ENCODE measurements at places on chromosomes 16 and 17. TPM values are rescaled to one million over a fixed set of nuclear protein-coding genes. Genes with fewer than 3 reads are reported as not detected.

The EEF2KMT gene
- total RNA-seq: 17.9 TPM

The BTBD17 gene
- total RNA-seq: not detected

The MPP3 gene
- total RNA-seq: 9.0 TPM

The OTOP2 gene
- not detected for total RNA-seq

The NPIPA5 gene
- 8.0 TPM for total RNA-seq

The RNU2-1 gene
- total RNA-seq: not detected

The EVPLL gene
- 0.11 TPM for total RNA-seq

The LITAF gene
- total RNA-seq: 91.8 TPM

The C1QL1 gene
- 0.17 TPM for total RNA-seq

The DNAI2 gene
- total RNA-seq: not detected

The DNAAF8 gene
- 0.31 TPM for total RNA-seq

The TP53TG3B gene
- total RNA-seq: not detected

The TUBB3 gene
- 60.8 TPM for total RNA-seq

The MFSD11 gene
- 16.3 TPM for total RNA-seq

The EMP2 gene
- 30.8 TPM for total RNA-seq

The TRPV3 gene
- 7.7 TPM for total RNA-seq

The KCNH6 gene
- not detected for total RNA-seq

The TMEM88 gene
- total RNA-seq: 0.67 TPM

The MFAP4 gene
- not detected for total RNA-seq

The NR1D1 gene
- 5.7 TPM for total RNA-seq

The KRTAP2-1 gene
- not detected for total RNA-seq

The SALL1 gene
- total RNA-seq: not detected

The TMEM238L gene
- not detected for total RNA-seq

The ATP6V0D1 gene
- total RNA-seq: 97.7 TPM

The KRTAP9-8 gene
- not detected for total RNA-seq

The TPSAB1 gene
- total RNA-seq: not detected

The GAST gene
- 0.37 TPM for total RNA-seq

The FGF11 gene
- total RNA-seq: 16.9 TPM

The CACNG3 gene
- total RNA-seq: not detected

The KRTAP3-2 gene
- not detected for total RNA-seq

The SLC16A3 gene
- 44.3 TPM for total RNA-seq

The SARM1 gene
- total RNA-seq: 0.61 TPM

The TVP23A gene
- not detected for total RNA-seq

The MEIOC gene
- total RNA-seq: 0.24 TPM

The DHRS7C gene
- not detected for total RNA-seq

The CCL7 gene
- total RNA-seq: not detected

The GABARAPL2 gene
- total RNA-seq: 59.9 TPM

The C17orf113 gene
- 0.18 TPM for total RNA-seq

The MED9 gene
- total RNA-seq: 11.2 TPM

The GCGR gene
- total RNA-seq: not detected
